ENCODE measurements at places on chromosomes 12 and 14.

GRCh38 chr14:91058042-91058581, 2.3 kb downstream of the RPS6KA5 start:
- peak; percentile 61 for DNase-seq

- DNase-seq, result no peak
Observed at GRCh38 chr12:99024870-99025269, 379.8 kb downstream of the APAF1 start.

DNA sequence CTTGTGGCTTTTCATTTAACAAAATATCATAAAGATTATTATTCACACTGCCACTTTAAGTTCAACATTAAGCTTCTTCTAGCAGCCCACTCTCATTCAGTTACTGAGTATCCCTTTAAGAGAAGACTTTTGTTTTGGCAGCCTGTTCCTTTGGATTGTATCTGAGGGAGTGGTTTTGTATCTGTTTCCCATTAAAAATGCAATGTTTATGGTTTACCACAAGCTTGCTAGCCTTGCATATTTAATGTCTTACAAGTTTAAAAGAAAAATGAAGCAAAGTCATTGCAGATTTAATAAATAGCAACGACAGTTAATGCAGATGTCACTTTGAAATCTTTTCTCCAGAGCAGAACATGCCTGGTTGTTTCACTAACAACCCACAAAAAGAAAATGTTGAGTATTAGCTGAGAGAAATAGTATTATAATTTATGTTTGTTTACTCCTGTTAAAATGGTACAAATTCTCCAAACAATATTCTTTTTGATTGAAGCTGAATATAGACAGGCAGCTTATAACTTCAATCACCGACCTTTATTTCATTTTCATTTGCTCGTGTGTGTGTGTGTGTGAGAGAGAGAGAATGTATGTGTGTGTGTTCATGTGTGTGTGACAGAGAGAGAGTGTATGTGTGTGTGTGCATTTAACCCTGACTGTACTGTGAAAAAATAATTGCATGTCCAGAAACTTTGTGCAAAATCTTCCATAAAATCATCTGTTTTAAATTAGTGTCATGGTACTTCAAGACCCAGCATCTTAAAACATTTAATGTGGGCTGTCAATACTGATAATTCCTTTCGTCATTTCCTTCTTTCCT, 1.8 kb downstream of the DCN start:
- peak; percentile 95 for DNase-seq

DNA sequence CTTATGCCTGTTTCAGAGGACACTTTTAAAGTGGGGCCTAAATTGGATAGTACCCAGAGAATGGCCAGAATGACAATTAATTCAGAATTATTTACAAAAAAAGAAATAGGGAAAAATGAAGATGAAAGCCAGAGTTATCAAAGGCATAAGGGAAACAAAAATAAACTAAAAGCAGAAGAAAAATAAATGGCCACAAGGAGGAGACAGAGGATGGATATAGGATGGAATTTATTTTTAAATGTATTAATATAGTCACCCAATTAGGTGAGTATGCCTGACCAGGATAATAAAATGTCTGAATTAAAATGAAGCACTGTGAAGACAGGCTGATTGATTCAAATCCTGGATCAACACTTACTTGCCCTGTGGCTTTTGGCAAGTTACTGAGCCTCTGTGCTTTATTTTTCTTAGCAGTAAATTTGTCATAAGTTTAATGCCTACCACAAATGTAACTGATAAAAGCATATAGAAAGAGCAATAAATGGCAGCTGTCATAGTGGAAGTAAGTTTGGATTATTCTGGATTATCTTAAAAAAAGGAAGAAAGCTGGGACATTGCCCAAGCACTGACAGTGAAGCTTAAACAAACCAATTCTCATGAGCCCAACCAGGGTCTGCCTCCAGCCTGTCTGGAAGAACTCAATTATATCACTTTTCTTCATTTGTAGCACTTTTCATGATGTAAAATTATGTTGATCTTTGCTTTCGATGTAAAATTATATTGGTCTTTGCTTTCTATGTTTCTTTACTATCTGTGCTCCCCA, 3.5 kb downstream of the CLEC9A start:
- peak; percentile 25 for DNase-seq

- no peak for DNase-seq
Observed at GRCh38 chr14:43894534-43894933, 612.5 kb downstream of the FSCB start.

- DNase-seq, result no peak
Observed at GRCh38 chr12:53845932-53846331, 92.7 kb upstream of the HOXC13 start.

DNA sequence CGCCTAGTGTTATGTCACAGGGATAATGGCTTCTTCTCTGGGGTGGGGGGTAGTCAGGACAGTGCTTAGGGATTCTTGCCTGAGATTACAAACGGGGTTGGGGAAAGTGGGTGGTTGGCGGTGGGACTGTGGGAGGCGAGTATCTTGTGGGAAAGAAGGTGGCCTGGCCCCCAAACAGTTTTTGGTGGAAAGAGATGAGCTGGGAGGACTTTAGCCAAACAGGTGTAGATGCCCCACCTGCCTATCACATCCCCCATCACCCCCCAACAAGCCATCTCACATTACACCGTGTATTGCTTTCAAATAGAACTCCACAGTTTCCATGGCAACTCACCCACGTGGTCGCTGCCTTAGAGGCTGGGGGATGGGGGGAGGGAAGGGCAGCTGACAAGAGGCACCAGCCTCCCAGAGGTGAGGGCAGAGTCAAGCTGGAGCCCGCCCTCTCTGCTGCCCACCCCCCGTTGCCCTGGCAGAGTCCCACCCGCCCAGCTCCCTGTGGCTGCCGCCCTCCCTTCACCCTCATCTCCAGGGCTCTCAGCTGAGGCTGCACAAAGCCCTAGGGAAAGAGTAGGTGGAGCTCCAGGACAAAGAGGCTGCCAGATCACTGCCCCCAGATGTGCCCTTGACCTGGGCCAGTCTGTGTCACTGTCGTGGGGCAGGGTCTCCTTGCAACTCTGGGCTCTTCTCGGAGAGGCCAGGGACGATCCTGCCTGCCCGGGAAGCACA, 98.3 kb downstream of the LRRC74A start:
- DNase-seq, result no peak

- peak; percentile 48 for DNase-seq
Observed at GRCh38 chr12:46956451-46957035, 122.9 kb upstream of the PCED1B start.

DNA sequence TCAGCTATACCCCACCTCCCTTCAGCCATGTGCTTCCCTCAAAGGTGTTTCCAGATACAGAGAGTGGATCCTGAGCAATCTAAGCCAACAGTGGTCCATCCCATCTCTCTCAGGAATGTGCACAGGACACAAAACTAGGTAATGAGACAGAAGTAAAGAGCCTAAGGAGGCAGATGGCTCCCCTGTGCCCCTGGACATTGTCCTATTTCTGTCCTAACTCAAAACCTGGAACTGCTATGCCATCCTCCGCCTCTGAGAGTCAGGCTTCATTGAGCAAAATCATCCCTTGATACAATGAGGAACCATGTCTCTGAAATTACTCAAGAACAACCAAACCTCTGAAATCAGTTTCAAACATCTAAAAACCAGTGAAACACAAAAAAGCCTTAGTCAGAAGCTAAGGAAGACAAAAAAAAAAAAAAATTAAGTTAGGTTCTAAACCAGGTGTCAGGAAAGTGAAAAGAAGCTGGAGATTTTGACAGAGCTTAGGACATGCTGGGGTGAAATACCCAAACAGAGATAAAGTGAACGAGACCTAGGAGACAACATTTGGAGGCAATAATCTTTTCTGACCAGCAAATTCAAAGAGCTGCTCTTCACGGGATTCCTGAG, 200.3 kb upstream of the PLEKHG7 start:
- no peak for DNase-seq

DNA sequence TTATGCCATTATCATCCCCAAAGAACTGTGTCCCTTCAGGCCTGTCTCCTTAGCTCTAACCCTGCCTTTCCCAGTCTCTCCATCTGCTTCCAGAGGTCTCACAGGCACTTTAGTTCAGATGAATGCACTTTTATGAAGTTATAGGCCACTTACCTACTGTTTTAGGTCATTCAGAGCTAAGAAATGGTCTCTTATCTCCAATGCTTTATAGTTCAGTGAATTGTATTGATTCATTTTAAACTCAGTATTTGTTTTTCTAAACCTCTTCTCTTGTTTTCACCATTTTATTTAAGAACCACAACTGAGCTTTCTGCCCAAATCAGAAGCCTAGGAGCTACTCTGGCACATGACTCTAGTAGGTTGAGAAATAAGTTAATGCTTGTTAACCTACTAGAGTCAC, 197.5 kb upstream of the ATP2B1 start:
- DNase-seq, result no peak

- DNase-seq, result peak; percentile 75
Observed at GRCh38 chr14:104865631-104866441, 768 bp downstream of the CEP170B start.

DNA sequence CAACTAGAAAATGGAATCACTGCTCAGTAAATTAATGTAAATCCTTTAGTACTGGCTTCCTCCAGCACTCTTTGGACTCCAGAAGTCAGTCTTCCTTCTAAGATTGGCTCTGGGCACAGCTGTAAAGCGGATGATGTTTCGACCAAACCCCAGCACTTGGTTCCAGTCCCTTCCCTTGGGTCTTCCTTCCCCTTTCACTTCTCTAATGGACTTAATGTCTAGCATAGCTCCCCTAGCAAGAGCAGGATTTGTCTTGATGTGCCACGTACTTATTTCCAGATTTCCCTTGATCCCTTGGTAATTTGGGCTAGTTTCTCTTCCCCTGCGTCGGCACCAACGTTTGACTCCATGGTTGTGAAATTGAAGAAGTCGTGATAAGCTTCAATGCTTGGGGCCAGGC, 28.3 kb downstream of the C12orf75 start:
- DNase-seq, result no peak

DNA sequence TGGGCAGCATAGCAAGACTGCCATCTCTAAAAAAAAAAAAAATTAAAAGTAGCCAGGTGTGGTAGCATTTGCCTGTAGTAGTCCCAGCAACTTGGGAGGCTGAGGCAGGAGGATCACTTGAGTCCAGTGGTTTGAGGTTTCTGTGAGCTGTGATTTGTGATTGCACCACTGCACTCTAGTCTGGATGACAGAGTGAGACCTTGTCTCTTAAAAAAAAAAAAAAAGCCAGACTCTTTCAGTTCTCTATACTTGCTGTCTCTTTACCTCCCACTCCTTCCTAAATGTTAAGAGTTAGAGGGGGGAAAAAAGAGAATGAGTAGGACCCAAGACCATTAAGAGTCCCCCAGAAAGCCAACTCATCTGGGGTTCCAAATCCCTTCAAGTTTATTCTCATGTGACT, 17.8 kb downstream of the EIF2S1 start:
- no peak for DNase-seq

DNA sequence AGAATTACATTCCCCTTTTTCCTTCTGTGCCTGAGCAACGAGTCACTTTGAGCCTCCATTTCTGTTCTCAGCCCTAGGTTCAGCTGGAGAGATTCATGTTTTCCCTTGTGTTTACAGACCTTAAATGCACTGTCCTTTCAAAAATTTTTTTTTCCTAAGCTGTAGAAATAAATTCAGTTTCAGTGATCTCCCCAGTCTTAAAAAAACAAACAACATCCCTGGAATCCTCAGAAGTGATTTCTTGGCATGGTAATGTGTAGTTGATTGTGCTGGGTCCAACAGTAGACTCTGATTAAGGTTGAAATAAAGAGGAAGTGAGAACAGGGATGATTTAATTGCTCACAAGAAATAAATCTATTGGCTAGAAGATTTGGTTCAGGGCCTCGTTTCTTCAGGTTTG, 89.3 kb downstream of the NTN4 start:
- peak; percentile 18 for DNase-seq

DNA sequence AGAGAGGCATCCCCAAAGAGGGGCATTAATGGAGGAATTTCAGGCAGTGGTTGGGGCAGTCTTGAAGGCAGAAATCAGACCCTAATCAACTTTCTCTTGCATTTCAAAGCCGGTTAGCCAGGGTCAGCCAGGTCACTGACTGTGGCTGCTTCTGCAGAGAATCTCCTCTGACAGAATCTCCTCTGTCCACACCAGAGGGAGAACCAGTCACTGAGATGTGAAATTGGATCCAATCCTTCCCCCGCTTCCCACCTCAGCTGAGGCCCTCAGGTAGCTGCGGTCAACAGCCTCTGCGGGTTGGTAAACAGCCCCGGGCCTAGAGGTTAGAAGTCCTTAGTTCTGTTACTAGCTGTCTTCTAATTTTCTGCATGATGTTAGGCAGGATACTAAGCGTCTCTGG, 39.8 kb upstream of the NUAK1 start:
- no peak for DNase-seq

- peak; percentile 92 for DNase-seq
Observed at GRCh38 chr14:71244341-71244740, 337.1 kb downstream of the PCNX1 start.

DNA sequence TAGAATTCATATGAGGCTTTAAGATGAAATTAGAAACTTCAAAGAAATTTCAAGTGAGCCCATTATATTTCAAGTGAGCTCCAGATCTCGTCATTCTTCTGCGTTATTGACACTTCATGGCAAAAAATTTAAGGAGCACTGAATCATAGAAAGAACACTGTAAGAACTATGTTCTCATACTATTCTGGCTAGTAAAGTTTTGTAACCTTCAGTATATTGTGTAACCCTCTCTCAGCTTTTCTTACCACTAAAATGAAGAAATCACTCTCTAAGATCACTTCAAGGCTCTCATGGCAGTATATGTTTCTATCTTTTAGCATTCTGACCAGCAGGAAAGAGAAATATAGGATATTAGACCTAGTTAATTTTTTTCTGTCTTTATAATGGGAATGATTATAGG, 6.3 kb downstream of the GPHN start:
- DNase-seq, result peak; percentile 43

DNA sequence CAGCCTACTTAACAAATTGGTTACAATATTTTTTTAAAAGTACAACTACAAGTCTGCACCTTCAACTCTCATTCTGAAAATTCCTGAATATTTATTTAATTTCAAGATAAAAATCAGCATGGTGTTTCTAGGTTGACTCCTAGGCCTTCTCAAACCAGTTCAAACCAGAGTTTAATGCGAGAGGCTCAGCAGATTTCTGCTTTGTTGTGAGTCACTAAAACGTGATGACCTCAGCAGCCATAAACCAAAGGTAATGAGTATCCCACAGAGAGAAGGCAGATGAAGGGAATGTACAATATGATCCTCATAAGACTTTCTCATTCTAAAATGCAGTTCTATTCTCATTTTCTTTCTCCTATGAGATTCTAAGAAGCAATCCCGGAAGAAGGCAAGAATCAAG, 1.5 kb downstream of the PRDM4 start:
- DNase-seq, result peak; percentile 80

- no peak for DNase-seq
Observed at GRCh38 chr14:26702721-26703230, 104.9 kb upstream of the NOVA1 start.

GRCh38 chr14:74852922-74853530, 22.9 kb downstream of the PROX2 start:
- DNase-seq, result peak; percentile 93

- DNase-seq, result no peak
Observed at GRCh38 chr12:50082644-50083043, 2.5 kb upstream of the SMARCD1 start.
